Activated T-helper 2 cell treated with anti-CD3 and anti-CD28 coated beads, Interferon-gamma antibody, Interleukin-2, Interleukin-4, amounts not matched to agents 10 μg/mL and 5 μg/mL and 100 μg/mL, durations not matched to agents 14 hours and 24 hours and 36 hours (primary cell): ENCODE measurements at places on chromosomes 11 and 22. TPM values are rescaled to one million over a fixed set of nuclear protein-coding genes. Genes with fewer than 3 reads are reported as not detected.

Gene SERPING1
- total RNA-seq = not detected in 2 replicates

Gene TSSK2
- not detected in 2 replicates for total RNA-seq

Gene ASPHD2
- 14.2 and 14.5 TPM in 2 replicates for total RNA-seq

Gene SUSD2
- 0.32 and 0.64 TPM in 2 replicates for total RNA-seq

Gene CCDC157
- total RNA-seq = 3.2 and 4.3 TPM in 2 replicates

Gene VSIG2
- total RNA-seq = not detected in 2 replicates

Gene MYBPC3
- not detected in 2 replicates for total RNA-seq

Gene NKAPD1
- total RNA-seq = 24.6 and 25.0 TPM in 2 replicates

Gene MEN1
- total RNA-seq = 46.2 and 47.2 TPM in 2 replicates

Gene SYNGR1
- total RNA-seq = not detected in 2 replicates

Gene UBASH3B
- total RNA-seq = 19.3 and 20.1 TPM in 2 replicates

Gene SOX6
- total RNA-seq = 0.34 TPM in 1 of 2 replicates, not detected in the other

Gene CASP1
- total RNA-seq = 11.6 and 13.5 TPM in 2 replicates

Gene FAM83F
- total RNA-seq = 0.07 and 0.11 TPM in 2 replicates

Gene TSGA10IP
- total RNA-seq = not detected in 2 replicates

Gene OPCML
- total RNA-seq = not detected in 2 replicates

Gene DEPDC7
- 0.57 and 0.82 TPM in 2 replicates for total RNA-seq

Gene PRMT3
- total RNA-seq = 38.3 and 39.2 TPM in 2 replicates

Gene MOGAT2
- not detected in 2 replicates for total RNA-seq

Gene SLC22A6
- not detected in 2 replicates for total RNA-seq

Gene PNPLA3
- total RNA-seq = 1.3 and 1.7 TPM in 2 replicates

Gene SCGB2A2
- total RNA-seq = not detected in 2 replicates
